Amygdala (tissue), 56 donors: ENCODE measurements at places on chromosomes 2 and 18.

DNA sequence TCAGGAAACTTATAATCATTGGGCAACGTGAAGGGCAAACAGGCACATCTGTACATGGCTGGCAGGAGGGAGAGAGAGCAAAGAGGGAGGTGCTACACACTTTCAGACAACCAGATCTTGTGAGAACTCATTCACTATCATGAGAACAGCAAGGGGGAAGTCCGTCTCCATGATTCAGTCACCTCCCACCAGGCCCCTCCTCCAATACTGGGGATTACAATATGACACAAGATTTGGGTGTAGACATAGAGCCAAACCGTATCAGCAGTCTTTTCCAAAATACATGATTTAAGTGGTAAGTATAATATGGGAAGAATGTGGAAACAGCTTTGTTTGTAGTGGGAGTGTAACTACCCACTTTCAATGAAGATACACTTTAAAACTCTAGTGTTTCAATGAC is 65.0 kb downstream of the EPB41L5 start:
- DNase-seq = no peak

DNA sequence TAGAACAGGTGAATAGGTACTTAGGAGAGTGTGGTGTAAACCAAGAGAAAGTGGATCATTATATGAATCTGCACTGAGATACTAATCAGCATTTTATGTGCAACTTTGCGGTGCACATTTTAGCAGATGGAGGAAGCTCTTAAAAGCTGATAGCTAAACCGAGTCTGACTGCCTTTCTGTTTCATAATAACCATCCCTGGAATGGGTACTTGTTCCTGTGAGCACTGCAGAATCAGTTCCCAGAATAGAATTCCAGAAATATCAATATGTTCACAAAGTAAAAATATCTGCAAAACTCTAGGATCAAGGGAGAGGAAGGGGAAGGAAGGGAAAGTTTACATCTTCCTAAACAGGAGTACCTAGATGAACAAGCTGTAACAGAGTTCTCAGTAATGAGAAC is 432.2 kb upstream of the HNRNPA3 start:
- DNase-seq = no peak

GRCh38 chr18:70418546-70419311 is 129.9 kb downstream of the SOCS6 start:
- DNase-seq = no peak

GRCh38 chr2:74715880-74716279 is 61.8 kb downstream of the SEMA4F start:
- DNase-seq = no peak

- DNase-seq = no peak
Measured at GRCh38 chr18:76130845-76131244, 364.2 kb downstream of the ZNF516 start.

GRCh38 chr18:41025666-41026065 is 929.4 kb upstream of the PIK3C3 start:
- DNase-seq = no peak
